GF-D8 (cell line): ENCODE measurements at places on chromosomes 1 and 21.
A peak's percentile ranks its signal among the peaks of the same experiment; 100 is the strongest.

GRCh38 chr1:93810316-93810715, 68.7 kb downstream of the DNTTIP2 start:
- DNase-seq = no peak

GRCh38 chr1:6026095-6026809, 19.4 kb upstream of the KCNAB2 start:
- DNase-seq = peak; percentile 91

DNA sequence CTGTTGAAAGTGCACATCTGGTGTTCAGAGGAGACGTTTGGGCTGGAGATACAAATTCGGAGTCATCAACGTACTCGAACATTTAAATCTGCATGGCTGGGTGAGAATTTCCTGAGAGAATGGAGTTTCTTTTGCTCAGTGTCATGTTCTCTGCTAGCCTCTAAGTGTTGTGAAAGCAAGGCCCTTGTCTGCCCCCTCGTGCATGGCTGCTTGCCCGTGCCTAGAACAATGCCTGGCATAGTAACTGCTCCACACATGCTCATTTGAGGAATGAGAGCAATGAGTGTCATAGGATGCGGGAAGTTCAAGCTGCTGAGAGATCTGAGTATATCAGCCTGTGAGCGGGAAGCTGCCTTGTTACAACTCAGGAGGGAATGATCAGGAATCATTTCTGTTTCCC, 171.1 kb upstream of the CSF3R start:
- no peak for DNase-seq

- DNase-seq = no peak
These were observed 4.4 kb upstream of the ELOVL1 start for GRCh38 chr1:43372172-43372571.

DNA sequence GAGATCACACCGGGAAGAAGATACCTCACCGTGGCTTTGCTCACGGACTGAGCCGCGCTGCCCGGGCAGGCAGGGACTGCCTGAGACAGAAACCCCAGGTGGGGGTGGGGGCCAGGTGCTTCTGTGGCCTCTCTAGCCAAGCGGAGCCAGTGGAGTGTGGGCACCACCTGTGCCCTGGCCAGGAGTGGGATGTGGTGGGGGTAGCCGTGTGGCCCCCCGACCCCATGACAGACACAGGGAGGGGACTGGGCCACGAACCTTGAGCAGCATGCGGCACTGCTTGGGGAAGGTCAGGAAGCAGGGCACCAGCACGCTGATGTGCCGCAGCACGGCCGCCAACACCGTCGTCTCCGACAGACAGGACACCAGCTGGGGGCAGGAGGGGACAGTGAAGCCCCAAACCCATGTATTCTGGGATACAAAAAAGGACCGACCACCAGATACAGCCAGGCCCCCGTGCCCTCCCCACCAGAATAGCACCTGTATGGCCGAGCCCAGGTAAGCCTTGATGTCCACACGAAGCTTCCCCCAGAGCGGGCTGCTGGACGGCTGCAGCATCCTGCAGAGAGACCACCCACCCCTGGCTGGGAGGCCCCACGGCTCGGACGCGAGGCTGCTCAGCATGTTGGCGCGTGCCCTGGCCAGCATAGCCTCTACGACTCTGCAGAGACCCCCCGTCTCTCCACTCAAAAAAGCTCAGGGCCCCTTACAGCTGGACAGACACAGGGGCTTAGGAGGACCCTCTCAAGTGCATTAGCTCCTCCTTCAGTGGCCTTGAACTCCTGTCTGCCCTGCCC, 5.3 kb downstream of the NOC2L start:
- DNase-seq = no peak

GRCh38 chr1:214448536-214448935, 102.9 kb downstream of the PTPN14 start:
- no peak for DNase-seq

- DNase-seq = no peak
These were observed 121.2 kb downstream of the UBR4 start for GRCh38 chr1:19088717-19089442.

DNA sequence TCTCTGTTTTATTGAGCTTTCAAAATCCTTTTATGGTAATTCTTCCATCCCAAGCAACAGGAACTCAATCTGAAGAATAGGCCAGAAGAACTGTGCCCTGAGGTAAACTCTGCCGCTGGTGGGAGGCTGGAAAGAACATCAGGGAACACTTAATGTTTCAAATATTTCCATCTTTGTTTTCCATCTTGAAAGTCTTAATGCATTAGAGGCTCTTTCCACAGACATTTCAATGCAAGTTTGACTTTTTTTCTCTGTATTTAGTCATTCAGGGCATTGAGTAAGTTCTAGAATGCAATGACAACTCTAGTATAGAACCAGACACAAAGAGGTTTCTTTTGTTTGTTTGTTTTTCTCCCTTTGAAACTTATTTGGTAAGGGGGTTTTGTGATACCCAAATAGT, 61.5 kb downstream of the KIAA0040 start:
- DNase-seq = no peak
